Natural killer cell treated with Interleukin-12 subunit alpha and Interleukin-12 subunit beta and Interleukin-15 and Interleukin-18, amount 100 ng/mL, for 72 hours (primary cell): ENCODE measurements at places on chromosomes 1 and 21.

- no peak for DNase-seq
Observed at GRCh38 chr1:164562947-164563520, 4.0 kb downstream of the PBX1 start.

- no peak for DNase-seq
Observed at GRCh38 chr1:97384294-97384968, 536.4 kb downstream of the DPYD start.

- no peak for DNase-seq
Observed at GRCh38 chr1:8382608-8383505, 64.9 kb downstream of the SLC45A1 start.

- DNase-seq = no peak
Observed at GRCh38 chr21:36415375-36415774, 30.2 kb downstream of the CHAF1B start.

- DNase-seq = no peak
Observed at GRCh38 chr1:98179151-98179773, 258.4 kb upstream of the DPYD start.

- no peak for DNase-seq
Observed at GRCh38 chr21:14526836-14527695, 19.0 kb downstream of the SAMSN1 start.

GRCh38 chr1:183889095-183889494 lies 84.2 kb downstream of the RGL1 start:
- DNase-seq = no peak

GRCh38 chr1:214538496-214538895 lies 12.9 kb downstream of the PTPN14 start:
- DNase-seq = no peak

- DNase-seq = no peak
Observed at GRCh38 chr1:111903148-111903870, 86.2 kb downstream of the KCND3 start.

- DNase-seq = no peak
Observed at GRCh38 chr1:209993061-209993830, 55.2 kb downstream of the SYT14 start.

DNA sequence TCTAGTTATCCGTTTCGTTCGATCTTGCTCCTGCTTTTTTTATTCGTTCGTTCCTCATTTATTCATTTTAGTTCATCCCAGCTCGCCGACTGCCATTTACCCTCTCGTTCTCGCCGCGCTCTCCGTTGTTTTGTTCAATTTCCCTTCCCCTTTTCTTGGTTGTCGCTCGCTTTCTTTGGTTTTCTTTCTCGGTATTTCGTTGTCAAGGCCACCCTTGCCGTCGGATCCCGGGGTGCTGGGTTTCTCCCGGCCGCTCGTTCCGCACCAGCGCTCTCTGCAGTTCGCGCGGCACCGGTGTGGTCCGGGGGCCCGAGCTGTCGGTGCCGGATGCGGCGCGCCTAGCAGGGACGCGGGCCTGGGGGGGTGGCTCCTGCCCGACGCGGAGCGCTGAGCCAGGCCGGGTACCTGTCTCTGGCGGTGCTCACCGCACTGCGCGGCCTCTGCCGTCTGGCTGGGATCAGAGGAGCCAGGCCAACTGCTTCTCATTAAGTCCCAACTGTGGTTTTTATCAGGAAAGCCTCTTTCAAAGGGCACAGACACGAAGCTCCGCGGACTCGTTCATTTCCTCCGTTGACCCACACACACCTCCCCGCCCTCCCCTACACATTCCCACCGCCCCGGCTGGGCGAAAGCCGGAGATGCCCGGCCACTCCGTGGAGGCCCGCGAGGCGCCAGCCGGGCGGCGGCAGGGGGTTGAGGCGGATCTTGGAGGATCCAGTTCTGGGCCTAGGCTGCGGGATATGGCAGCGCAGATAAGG lies 1.6 kb downstream of the ALX3 start:
- no peak for DNase-seq

DNA sequence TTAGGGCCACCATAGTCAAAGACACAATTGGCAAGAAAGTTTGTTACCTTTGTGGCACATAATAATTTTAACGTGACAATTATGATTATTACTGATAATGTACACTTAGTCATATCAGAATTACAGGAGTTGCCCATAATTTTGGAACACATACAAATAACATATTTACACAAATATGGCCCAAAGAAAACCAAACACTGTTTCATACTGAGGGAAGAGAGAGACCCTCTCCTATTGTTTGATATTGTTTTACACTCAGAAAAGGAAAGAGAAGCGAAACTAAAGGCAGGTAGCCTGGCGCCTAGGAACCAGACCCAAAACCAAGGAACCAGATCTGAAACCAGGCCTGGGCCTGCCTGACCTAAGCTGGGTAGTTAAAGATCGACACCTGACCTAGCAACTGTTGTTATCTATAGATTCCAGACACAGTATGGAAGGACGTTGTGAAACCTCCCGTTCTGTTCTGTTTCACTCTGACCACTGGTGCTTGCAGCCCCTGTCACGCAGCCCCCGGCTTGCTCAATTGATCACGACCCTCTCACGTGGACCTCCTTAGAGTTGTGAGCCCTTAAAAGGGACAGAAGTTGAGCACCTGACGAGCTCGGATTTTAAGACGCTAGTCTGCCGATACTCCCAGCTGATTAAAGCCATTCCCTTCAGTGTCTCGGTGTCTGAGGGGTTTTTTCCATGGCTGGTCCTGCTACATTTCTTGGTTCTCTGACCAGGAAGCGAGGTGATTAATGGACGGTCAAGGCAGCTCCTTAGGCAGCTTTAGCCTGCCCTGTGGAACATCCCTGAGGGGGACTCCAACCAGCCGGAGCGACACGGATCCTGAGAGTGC lies 27.9 kb downstream of the C1orf115 start:
- DNase-seq = no peak

DNA sequence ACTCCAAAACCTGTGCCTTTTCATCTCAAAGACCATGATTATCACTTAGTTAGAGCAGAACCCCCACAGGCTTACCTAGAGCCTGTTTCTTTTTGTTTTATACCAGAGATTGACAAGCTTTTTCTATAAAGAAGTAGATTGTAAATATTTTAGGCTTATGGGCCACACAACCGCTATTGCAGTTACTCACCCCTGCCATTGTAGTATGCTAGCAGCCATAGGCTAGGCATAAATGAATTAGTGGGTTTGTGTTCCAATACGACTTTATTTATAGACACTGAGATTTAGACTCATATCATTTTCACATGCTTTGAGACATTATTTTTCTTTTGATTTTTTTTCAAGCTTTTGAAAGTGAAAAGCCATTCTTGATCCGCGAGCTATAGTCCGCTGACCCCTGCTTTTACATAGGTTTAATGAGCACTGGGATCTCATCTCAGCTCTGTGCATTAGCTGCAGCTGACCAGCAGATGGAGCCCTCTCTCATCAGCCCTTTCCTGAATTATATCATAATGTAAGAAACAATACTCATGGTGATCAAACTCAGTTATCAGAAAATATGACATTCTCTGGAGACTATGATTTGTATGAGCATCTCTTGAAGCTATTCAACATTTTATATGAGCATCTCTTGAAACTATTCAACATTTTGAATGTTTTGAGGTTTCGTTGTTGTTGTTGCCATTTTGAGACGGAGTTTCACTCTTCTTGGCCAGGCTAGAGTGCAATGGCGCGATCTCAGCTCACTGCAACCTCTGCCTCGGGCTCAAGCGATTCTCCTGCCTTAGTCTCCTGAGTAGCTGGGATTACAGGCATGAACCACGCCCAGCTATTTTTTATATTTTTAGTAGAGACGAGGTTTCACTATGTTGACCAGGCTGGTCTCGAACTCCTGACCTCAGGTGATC lies 111.9 kb upstream of the L1TD1 start:
- DNase-seq = no peak

GRCh38 chr1:3332662-3333061 lies 121.8 kb upstream of the ARHGEF16 start:
- no peak for DNase-seq

DNA sequence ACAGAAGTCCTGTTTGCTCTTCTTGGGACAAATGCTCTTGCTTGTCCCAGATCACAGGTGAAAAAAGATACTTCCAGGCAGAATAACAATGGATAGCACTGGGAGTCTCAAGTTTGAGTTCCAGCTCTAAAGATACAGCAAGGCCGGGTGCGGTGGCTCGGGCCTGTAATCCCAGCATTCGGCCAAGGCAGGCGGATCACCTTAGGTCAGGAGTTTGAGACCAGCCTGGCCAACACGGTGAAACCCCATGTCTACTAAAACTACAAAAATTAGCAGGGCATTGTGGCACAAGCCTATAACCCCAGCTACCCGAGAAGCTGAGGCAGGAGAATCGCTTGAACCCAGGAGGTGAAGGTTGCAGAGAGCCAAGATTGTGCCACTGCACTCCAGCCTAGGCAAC lies 337.6 kb downstream of the SMYD3 start:
- DNase-seq = no peak

GRCh38 chr1:69271587-69272125 lies 296.1 kb upstream of the LRRC7 start:
- DNase-seq = no peak

DNA sequence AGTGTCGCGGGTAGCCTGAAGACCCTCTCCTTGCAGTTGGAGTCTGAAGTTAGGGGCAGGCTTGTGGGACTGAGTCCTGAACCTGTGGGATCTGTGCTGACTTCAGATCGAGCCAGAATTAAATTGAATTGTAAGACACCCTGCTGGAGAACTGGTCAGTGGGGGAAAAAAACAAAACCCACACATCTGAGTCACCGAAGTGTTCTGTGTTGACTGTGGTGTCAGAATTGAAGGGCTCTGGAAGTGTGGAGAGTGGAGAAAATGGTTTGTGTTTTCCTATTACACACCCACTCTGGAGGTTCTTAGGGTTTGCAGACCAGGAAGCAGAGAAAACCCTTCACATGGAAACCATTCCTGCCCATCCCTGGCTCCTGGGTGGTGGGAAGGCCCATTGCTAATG lies 209.5 kb upstream of the GALNT2 start:
- DNase-seq = no peak

GRCh38 chr1:203199816-203200571 lies 13.5 kb upstream of the CHI3L1 start:
- no peak for DNase-seq

DNA sequence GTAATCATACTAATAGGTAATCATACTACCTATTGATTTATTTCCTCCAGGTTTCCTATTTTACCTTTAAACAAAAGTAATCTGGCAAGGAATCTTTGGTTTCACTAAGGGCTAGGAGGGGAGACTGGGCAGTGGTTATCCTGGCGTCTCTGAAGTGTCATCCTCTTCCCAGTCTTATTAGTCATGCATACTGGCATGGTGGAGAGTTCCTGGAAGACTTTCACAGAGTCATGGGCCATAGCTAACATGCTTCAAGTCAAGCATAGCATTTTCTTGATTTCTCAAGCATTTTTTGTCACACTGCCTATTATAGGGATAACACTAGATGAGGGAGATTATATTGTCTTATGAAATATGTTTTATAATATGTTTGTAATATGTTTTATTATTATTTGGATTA lies 64.0 kb upstream of the ASB17 start:
- no peak for DNase-seq

- no peak for DNase-seq
Observed at GRCh38 chr1:111989531-111990025, at the start of gene KCND3. Gene KCND3, minus strand, starts transcription at chr1:111989668.

DNA sequence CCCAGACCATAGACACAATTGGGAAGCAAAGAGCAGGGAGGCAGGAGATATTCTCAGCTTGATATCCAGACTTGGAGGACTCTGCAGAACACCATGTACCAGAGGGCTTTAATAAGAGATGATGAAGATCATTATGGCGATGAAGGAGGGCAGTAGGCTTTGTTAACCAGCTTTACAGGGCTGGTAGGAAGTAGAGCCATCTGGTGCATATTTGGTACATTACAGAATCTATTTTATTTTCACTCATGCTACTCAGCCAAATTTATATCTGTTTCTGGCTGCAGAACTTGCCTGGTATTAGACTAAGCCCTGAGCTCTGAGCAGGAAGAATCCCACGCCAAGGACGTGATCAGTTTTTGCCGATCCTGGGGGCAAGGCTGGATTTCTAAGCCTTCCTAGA lies 61.8 kb upstream of the SYT6 start:
- no peak for DNase-seq

GRCh38 chr1:151384584-151384983 lies 12.1 kb upstream of the SELENBP1 start:
- DNase-seq = no peak

DNA sequence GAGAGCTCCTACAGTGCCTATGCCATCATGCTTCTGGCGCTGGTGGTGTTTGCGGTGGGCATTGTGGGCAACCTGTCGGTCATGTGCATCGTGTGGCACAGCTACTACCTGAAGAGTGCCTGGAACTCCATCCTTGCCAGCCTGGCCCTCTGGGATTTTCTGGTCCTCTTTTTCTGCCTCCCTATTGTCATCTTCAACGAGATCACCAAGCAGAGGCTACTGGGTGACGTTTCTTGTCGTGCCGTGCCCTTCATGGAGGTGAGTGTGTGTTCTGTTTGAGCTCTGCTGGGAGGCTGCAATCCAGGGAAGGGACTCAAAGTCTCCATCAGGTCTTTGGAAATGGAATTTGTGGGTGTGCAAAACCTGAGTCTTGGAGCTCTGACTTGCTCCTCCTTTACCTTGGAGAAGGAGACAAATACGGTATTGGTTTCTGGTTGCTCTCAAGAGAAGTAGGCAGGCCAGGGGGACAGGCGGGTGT lies 658 bp downstream of the GPR37L1 start:
- no peak for DNase-seq

DNA sequence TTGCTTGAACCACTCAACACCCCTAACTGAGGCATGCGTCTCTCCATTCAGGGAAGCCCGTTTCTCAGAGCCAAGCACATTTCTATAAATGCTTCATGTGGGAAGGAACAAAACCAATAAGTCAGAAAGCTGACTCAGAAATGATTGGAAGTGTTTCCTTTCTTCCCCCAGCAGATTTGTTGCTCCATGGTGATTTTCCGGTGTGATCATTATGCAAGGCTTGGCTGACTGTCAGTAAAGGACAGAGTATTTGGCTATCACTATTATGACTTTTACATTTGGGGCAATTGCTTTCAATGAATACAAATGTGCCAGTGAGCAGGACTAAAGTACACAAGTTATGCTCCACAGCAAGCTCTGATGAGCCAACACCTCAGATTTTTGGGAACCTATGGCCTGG lies 53.3 kb upstream of the ZC3H11B start:
- no peak for DNase-seq

DNA sequence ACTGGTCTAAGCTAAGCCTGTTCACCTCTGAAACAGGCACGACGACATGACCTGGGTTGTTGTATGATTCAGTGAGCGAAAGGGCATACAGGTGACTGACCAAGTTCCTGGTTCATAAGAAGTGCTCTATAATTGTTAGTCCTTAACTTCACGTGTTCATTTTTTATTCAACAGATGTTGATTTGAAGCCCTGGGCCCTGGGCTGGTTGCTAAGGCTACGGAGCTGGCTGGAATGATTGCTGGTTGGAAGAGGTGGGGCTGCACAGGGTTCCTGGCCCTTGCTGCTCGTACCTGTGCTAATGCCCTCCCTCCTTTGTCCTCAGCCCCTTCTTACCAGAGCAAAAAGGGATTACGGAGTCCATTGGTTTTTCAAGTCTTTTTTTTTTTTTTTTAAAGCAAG lies 111.3 kb upstream of the CSF3R start:
- DNase-seq = no peak

DNA sequence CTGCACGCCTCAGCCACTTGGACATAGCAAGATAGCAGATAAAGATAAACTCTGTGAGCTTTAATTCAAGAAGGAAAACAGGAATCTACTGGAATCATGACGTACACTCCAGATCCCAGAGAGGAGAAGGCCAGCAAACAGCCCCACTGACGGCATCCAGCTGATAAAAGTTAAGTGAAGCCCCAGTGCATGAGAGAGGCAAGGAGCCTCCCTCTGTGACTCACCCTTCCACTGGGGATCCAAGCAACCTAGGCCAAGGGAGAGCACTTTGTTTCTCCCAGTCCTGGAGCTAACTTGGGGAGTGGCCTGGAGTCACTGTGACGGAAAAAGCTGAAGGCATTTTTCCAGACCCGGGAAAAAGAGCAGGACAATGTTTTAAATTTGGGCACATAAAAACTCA lies 270.0 kb downstream of the AKT3 start:
- DNase-seq = no peak
